ENCODE measurements at places on chromosomes 2 and 18. TPM values are rescaled to one million over a fixed set of nuclear protein-coding genes. Genes with fewer than 3 reads are reported as not detected.

The HS6ST1 gene
- total RNA-seq: 9.4 TPM

The NEU4 gene
- 0.19 TPM for total RNA-seq

The MYOM1 gene
- total RNA-seq: 2.0 TPM

The TANC1 gene
- 0.73 TPM for total RNA-seq

Data from activated naive CD4-positive, alpha-beta T cell treated with anti-CD3 and anti-CD28 coated beads, Interleukin-2, amount 10 ng/mL, durations not matched to agents 5 hours and 36 hours (primary cell).